Ovary (tissue), 10 donors: ENCODE measurements at places on chromosomes 16 and 17. TPM values are rescaled to one million over a fixed set of nuclear protein-coding genes. Genes with fewer than 3 reads are reported as not detected.

DNA sequence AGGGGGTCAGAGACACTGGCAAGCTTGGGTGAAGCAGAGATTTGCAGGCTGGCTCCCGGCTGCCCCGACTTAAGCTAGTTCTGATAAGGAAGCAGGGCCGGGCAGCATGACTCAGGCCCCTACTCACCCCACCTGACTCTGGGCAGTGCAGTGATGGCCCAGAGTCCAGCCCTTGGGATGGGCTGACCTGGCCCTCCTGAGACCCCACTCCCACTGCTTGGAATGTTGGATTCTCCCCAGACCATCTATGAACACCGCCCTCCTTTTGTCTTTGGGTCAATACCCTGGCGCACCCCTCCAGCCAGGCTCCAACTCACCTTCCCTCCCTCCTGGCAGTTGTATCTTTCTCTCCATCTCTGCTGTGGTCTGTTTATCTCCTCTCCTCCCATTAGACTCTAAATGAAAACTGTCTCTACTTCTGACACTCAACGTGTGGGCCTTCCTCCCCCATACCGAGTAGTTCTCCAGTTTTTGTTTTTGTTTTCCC lies 21.0 kb downstream of the LGALS3BP start:
- no peaks in the 10 kb centered on the region for H3K27me3 ChIP-seq
- H3K36me3 ChIP-seq = no peaks in the 10 kb centered on the region
- no peak overlapping the region for H3K27ac ChIP-seq
- DNase-seq = peak; percentile 29
- no peak overlapping the region for H3K4me3 ChIP-seq

GRCh38 chr17:28467456-28468025 lies 5.9 kb upstream of the SLC13A2 start:
- no peaks in the 10 kb centered on the region for H3K36me3 ChIP-seq
- no peaks in the 10 kb centered on the region for H3K27me3 ChIP-seq
- H3K4me1 ChIP-seq = no peaks in the 10 kb centered on the region
- no peak for DNase-seq

DNA sequence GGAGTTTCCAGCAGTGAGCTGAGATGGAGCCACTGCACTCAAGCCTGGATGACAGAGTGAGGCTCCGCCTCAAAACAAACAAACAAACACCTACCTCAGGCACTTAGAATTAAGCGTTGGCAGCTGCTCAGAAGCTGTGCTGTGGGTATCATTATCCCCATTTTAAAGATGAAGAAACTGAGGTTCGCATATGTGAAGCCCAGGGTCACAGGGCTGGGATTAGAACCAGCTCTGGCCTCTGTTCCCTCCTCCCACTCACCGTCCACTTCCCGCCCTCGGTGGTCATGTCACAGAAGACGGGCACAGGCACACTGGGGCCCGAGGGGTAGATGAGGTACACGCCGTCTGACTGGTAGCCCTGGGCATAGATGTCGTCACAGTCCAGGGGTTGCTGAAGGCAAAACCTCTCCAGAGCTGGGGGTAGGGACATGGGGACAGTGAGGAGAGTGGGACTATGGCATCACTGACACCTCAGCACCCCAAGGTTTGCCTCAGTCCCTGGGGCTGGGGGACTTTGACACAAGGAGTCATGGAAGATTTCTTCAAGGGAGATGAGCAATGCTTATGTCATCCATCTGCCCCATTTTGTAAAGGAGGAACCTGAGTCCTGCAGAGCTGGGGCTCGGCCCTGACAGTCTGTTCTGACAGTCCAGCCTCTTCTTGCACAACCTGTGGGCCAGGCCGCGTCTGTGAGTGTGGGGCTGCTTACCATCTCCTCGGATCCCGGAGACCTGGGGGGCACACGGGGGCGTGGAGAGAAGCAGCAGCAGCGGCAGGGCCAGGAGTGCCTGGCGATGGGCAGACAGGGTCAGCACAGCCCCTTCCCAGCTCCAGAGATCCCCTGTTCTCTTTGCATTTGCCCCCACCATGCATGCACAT lies 700 bp downstream of the MFAP4 start:
- H3K27me3 ChIP-seq = no peaks in the 10 kb centered on the region
- H3K36me3 ChIP-seq = no peaks in the 10 kb centered on the region
- peak; percentile 67 for DNase-seq
- H3K4me3 ChIP-seq = peak overlapping the region; percentile 19
- H3K27ac ChIP-seq = peak overlapping the region; percentile 93

Gene HBA1
- total RNA-seq = 14.3 TPM

Gene KRT33A
- total RNA-seq = not detected
